ENCODE measurements at places on chromosomes 6 and 20. TPM values are rescaled to one million over a fixed set of nuclear protein-coding genes. Genes with fewer than 3 reads are reported as not detected.

GRCh38 chr6:2960935-2961334 is 10.4 kb downstream of the SERPINB6 start:
- no peak overlapping the region for H3K27ac ChIP-seq
- H3K27me3 ChIP-seq: no peaks in the 10 kb centered on the region
- no peaks in the 10 kb centered on the region for H3K36me3 ChIP-seq
- peaks cover 19% of the 10 kb centered on the region for H3K4me1 ChIP-seq
- no peak overlapping the region for H3K4me3 ChIP-seq
- no peak for DNase-seq

GRCh38 chr6:56370127-56370540 is 122.8 kb upstream of the COL21A1 start:
- no peaks in the 10 kb centered on the region for H3K36me3 ChIP-seq
- no peaks in the 10 kb centered on the region for H3K27me3 ChIP-seq

GRCh38 chr6:11785774-11786579 is 7.4 kb upstream of the ADTRP start:
- no peaks in the 10 kb centered on the region for H3K4me1 ChIP-seq
- H3K27ac ChIP-seq: no peak overlapping the region
- H3K36me3 ChIP-seq: no peaks in the 10 kb centered on the region
- DNase-seq: no peak
- no peaks in the 10 kb centered on the region for H3K27me3 ChIP-seq

GRCh38 chr6:169101981-169102380 is 151.7 kb downstream of the THBS2 start:
- H3K27ac ChIP-seq: no peak overlapping the region
- DNase-seq: no peak
- H3K4me3 ChIP-seq: no peak overlapping the region

GRCh38 chr6:2517401-2517800 is 233.3 kb downstream of the MYLK4 start:
- H3K36me3 ChIP-seq: no peaks in the 10 kb centered on the region
- no peaks in the 10 kb centered on the region for H3K27me3 ChIP-seq
- no peak for DNase-seq
- no peak overlapping the region for H3K27ac ChIP-seq
- H3K4me1 ChIP-seq: no peaks in the 10 kb centered on the region
- H3K4me3 ChIP-seq: no peak overlapping the region

GRCh38 chr6:151021896-151022295 is 156.4 kb downstream of the MTHFD1L start:
- H3K27ac ChIP-seq: peak overlapping the region; percentile 35
- DNase-seq: no peak
- peaks cover 6% of the 10 kb centered on the region for H3K36me3 ChIP-seq
- H3K4me3 ChIP-seq: no peak overlapping the region
- 0 out of 2 replicates have a peak, but pooled peaks cover 3% of the 10 kb centered on the region for H3K4me1 ChIP-seq

DNA sequence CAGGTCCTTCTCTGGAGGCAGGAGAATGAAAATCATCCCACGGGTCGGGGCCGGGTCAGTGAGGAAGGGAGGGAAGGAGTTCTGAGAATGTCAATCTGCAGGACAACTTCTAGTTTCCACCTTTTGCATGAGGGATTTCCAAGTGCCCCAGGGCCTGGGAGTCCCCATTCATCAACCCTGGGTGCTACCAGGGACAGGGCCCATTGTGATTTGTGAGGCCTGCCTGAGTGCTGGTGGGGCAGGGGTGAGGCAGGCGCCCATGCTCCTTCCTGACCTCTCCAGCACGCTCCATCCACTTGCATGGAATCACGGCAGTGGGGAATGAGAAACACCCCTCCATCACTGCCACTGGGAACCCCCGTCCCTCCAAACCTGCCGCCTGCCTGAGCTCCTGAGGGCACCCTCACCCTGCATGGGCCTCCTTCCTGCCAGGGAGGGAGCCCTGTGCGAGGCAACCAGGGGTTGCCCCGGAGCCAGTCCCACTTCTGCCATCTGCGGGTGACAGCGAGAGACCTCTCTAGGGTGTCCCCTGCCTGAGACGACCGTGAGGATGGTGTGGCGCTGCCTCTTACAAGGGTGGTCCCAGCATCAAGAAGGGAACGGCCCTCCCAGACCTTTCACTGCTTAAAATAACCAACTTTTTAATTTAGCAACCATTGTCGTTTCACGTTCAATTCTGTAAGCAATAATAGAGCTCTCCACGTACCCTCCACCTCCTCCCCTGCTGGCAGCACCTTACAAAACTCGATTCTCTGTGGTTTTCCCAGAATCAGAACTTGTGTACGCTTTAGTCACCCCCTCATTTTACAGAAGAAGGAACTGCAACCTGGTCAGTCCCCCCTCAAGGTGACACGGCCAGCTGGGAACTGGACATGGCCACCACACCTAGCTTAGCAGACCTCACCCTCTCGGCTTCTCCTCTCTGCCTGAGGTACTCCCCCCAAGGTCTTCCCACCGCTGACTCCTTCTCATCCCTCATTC is 28.6 kb downstream of the PMEPA1 start:
- no peak for DNase-seq
- no peaks in the 10 kb centered on the region for H3K36me3 ChIP-seq
- peaks cover 56% of the 10 kb centered on the region for H3K4me1 ChIP-seq
- H3K27me3 ChIP-seq: no peaks in the 10 kb centered on the region
- H3K27ac ChIP-seq: no peak overlapping the region

- DNase-seq: no peak
- no peaks in the 10 kb centered on the region for H3K27me3 ChIP-seq
- H3K36me3 ChIP-seq: no peaks in the 10 kb centered on the region
Observed at GRCh38 chr6:157283330-157283898, 39.9 kb downstream of the TMEM242 start.

DNA sequence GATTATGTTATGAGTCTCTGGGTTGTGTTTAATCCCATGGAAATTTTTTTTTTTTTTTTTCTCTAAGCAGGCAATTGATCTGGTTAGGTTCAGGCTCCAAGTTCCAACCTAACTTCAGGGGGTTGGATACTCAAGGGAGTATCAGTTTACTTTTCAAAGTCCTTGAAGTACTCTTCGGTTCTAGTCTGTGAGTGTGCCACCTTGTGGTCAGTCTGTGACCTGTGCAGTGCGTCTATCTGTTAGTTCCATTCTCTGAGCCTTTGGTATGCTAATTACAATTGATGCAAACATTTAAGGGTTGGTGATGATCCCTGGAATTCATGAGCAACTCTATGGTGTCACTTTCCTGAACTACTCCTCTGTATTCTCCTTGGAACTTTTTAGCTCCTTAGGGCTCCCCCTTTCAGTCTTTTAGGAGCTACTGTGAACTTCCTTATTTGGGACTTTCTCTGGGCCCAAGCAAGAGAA is 342.0 kb downstream of the SOX4 start:
- peak overlapping the region; percentile 45 for H3K27ac ChIP-seq
- no peaks in the 10 kb centered on the region for H3K27me3 ChIP-seq
- H3K4me1 ChIP-seq: no peaks in the 10 kb centered on the region
- H3K36me3 ChIP-seq: no peaks in the 10 kb centered on the region

DNA sequence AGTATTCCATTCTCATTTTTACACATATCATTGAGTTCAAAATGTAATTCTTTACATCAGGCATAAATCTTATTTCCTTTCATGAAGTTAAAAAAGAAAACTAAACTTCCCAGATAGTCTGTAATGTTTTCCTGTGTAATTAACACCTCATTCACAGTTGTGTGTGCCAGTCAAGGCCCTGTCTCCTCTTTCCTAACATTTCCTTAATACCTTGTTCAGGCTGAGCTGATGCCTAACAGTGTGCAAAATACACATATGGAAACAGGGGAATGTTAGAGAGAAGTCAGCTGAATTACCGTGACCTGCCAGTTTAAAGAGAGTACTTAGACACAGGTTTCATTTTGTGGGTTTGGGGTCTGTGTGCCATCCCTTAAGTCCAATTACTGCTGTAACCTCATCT is 208.7 kb downstream of the COL9A1 start:
- H3K4me1 ChIP-seq: no peaks in the 10 kb centered on the region
- H3K27me3 ChIP-seq: no peaks in the 10 kb centered on the region
- no peak overlapping the region for H3K27ac ChIP-seq
- H3K4me3 ChIP-seq: no peak overlapping the region

GRCh38 chr20:38970302-38970701 is 8.2 kb downstream of the DHX35 start:
- no peak overlapping the region for H3K27ac ChIP-seq
- H3K27me3 ChIP-seq: no peaks in the 10 kb centered on the region
- H3K4me1 ChIP-seq: no peaks in the 10 kb centered on the region
- DNase-seq: peak; percentile 15
- 0 out of 2 replicates have a peak, but pooled peaks cover 2% of the 10 kb centered on the region for H3K36me3 ChIP-seq

DNA sequence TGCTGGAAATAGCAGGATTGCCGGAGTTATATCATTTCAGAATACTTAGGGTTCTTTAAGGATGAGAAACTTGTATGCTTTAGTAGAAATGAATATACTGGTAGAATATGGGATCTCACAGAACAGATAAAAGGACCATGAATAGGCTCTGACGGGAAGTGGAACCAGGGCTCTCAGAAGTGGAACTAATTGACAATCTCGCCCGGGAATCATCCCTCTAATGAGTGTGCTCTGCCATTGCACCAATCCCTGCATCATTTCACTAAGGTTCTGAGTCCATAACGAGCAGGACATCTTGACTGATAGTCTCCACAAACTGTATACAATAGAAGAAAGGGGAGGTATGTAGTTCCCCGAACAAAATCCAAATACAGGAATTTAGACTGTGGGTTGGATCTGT is 150.1 kb downstream of the COL9A1 start:
- H3K4me3 ChIP-seq: no peak overlapping the region
- no peaks in the 10 kb centered on the region for H3K4me1 ChIP-seq
- no peak overlapping the region for H3K27ac ChIP-seq
- peaks cover 5% of the 10 kb centered on the region for H3K27me3 ChIP-seq
- no peak for DNase-seq

- H3K27ac ChIP-seq: no peak overlapping the region
- H3K36me3 ChIP-seq: no peaks in the 10 kb centered on the region
- no peaks in the 10 kb centered on the region for H3K27me3 ChIP-seq
- DNase-seq: no peak
- no peak overlapping the region for H3K4me3 ChIP-seq
- H3K4me1 ChIP-seq: no peaks in the 10 kb centered on the region
Observed at GRCh38 chr6:8855411-8855810, 420.1 kb upstream of the SLC35B3 start.

GRCh38 chr20:17504898-17505635 is 26.1 kb downstream of the BFSP1 start:
- peak; percentile 47 for DNase-seq
- H3K36me3 ChIP-seq: no peaks in the 10 kb centered on the region
- no peaks in the 10 kb centered on the region for H3K27me3 ChIP-seq
- peak overlapping the region; percentile 54 for H3K4me3 ChIP-seq
- H3K4me1 ChIP-seq: peaks cover 13% of the 10 kb centered on the region

- H3K4me3 ChIP-seq: no peak overlapping the region
- H3K36me3 ChIP-seq: no peaks in the 10 kb centered on the region
- no peaks in the 10 kb centered on the region for H3K27me3 ChIP-seq
- DNase-seq: no peak
- H3K4me1 ChIP-seq: no peaks in the 10 kb centered on the region
Observed at GRCh38 chr6:91743756-91744155, 1156.9 kb upstream of the MAP3K7 start.

DNA sequence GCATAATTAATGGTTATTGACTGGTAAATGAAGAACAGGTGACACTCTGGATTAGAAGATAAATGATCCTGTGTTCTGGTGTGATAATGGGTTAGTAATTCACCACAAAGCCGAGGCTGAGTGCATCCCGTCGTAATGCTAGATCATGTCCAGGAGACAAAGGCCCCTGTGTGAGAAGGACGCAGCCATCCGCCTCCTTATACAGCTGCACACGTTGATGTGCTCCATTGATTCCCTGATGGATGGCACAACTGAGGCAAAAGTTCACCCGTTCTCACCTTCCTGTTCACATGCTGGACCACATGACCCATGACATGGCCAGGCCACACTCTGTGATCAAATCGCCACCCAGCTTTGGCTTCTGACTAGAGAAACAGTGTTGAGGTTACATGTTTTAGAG is 136.1 kb downstream of the FOXC1 start:
- H3K4me3 ChIP-seq: no peak overlapping the region
- DNase-seq: no peak
- no peaks in the 10 kb centered on the region for H3K36me3 ChIP-seq
- H3K27me3 ChIP-seq: no peaks in the 10 kb centered on the region
- H3K4me1 ChIP-seq: no peaks in the 10 kb centered on the region
- no peak overlapping the region for H3K27ac ChIP-seq

GRCh38 chr6:4852938-4853337 is 76.7 kb downstream of the CDYL start:
- H3K4me3 ChIP-seq: no peak overlapping the region
- DNase-seq: no peak
- peaks cover 11% of the 10 kb centered on the region for H3K4me1 ChIP-seq
- no peak overlapping the region for H3K27ac ChIP-seq
- H3K36me3 ChIP-seq: no peaks in the 10 kb centered on the region

DNA sequence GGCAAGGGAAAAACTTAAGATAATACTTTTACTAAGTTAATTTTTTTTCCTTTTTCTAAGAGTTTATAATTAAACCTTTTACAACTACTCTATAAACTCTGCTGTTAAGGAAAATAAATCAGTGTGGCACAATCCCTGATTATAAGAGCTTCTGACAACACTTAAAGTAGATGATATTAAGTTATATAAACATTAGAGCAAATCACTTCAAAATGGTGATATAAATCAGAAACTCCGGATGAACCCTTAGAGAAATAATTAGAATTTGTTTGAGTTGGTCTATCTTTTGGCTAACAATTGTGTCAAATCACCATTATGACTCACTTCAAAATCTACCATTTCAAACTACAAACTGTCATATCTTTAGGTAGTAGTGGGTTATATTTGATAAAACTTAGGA is 104.9 kb downstream of the ARHGAP18 start:
- no peaks in the 10 kb centered on the region for H3K4me1 ChIP-seq
- no peak overlapping the region for H3K4me3 ChIP-seq
- H3K36me3 ChIP-seq: no peaks in the 10 kb centered on the region
- DNase-seq: no peak
- no peaks in the 10 kb centered on the region for H3K27me3 ChIP-seq

GRCh38 chr6:109626311-109626710 is 64.7 kb downstream of the AK9 start:
- H3K27me3 ChIP-seq: no peaks in the 10 kb centered on the region
- no peak overlapping the region for H3K4me3 ChIP-seq
- no peaks in the 10 kb centered on the region for H3K4me1 ChIP-seq
- no peaks in the 10 kb centered on the region for H3K36me3 ChIP-seq
- DNase-seq: no peak

GRCh38 chr20:25058051-25058846 is at the start of gene ACSS1:
TSS of gene ACSS1 (minus strand) at chr20:25058139. CDS start at chr20:25058102, 37 bp downstream.
- H3K4me1 ChIP-seq: peaks cover 33% of the 10 kb centered on the region
- H3K27me3 ChIP-seq: no peaks in the 10 kb centered on the region
- H3K36me3 ChIP-seq: no peaks in the 10 kb centered on the region
- H3K27ac ChIP-seq: peak within 1 kb of the TSS; percentile 83
- H3K4me3 ChIP-seq: peak within 1 kb of the TSS; percentile 71

GRCh38 chr6:9985481-9985880 is 429.4 kb downstream of the TFAP2A start:
- no peaks in the 10 kb centered on the region for H3K36me3 ChIP-seq
- no peak overlapping the region for H3K27ac ChIP-seq
- no peak overlapping the region for H3K4me3 ChIP-seq
- no peaks in the 10 kb centered on the region for H3K4me1 ChIP-seq
- DNase-seq: no peak

- H3K27ac ChIP-seq: no peak overlapping the region
- DNase-seq: no peak
- H3K4me1 ChIP-seq: no peaks in the 10 kb centered on the region
Observed at GRCh38 chr6:146258206-146258605, 229.3 kb downstream of the GRM1 start.

Gene NR2E1
- 0.13 TPM for total RNA-seq

Gene TAF11
- 25.3 TPM for total RNA-seq

Gene PACRG
- 0.59 TPM for total RNA-seq

Gene ILRUN
- 62.8 TPM for total RNA-seq

Gene CNR1
- 0.13 TPM for total RNA-seq

Gene PNPLA1
- not detected for total RNA-seq

Gene SLC17A4
- not detected for total RNA-seq

Gene ID4
- total RNA-seq: 0.10 TPM

Gene COL21A1
- total RNA-seq: 3.3 TPM

Gene RRAGD
- 27.8 TPM for total RNA-seq

Gene CALHM6
- total RNA-seq: not detected

Gene OR2H1
- not detected for total RNA-seq

Data from Panc1 (cell line).